ENCODE measurements at places on chromosomes 1 and 21.
A peak's percentile ranks its signal among the peaks of the same experiment; 100 is the strongest.

- no peaks in the 10 kb centered on the region for H3K27me3 ChIP-seq
- H3K36me3 ChIP-seq, result no peaks in the 10 kb centered on the region
Observed at GRCh38 chr1:154431586-154432373, 26.6 kb downstream of the IL6R start.

GRCh38 chr1:21607549-21608529 lies 61.3 kb downstream of the RAP1GAP start:
- H3K4me3 ChIP-seq, result peak overlapping the region; percentile 72
- no peaks in the 10 kb centered on the region for H3K36me3 ChIP-seq
- peak overlapping the region; percentile 82 for H3K27ac ChIP-seq
- H3K27me3 ChIP-seq, result no peaks in the 10 kb centered on the region

DNA sequence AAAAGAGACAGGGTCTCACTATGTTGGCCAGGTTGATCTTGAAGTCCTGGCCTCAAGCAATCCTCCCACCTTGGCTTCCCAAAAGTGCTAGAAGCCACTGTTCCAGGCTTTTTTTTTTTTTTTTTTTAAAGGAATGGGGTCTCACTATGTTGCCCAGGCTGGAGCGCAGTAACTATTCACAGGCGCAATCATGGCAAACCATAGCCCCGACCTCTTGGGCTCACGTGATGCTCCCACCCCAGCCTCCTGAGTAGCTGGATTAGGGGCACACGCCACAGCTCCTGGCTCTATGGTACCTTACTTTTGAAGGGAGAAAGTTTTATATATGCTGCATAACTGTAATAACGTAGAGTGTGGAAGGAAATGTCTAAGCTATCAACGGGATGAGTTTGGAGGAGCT lies 5.7 kb upstream of the ATP13A2 start:
- H3K27ac ChIP-seq, result no peak overlapping the region
- no peaks in the 10 kb centered on the region for H3K27me3 ChIP-seq
- peaks cover 8% of the 10 kb centered on the region for H3K4me1 ChIP-seq
- no peak for DNase-seq

GRCh38 chr1:213953806-213954205 lies 34.0 kb upstream of the PROX1 start:
- H3K27me3 ChIP-seq, result no peaks in the 10 kb centered on the region
- no peaks in the 10 kb centered on the region for H3K36me3 ChIP-seq
- DNase-seq, result no peak
- H3K27ac ChIP-seq, result no peak overlapping the region
- no peak overlapping the region for H3K4me3 ChIP-seq
- H3K4me1 ChIP-seq, result peaks cover 10% of the 10 kb centered on the region

- H3K36me3 ChIP-seq, result peaks cover 7% of the 10 kb centered on the region
- no peaks in the 10 kb centered on the region for H3K27me3 ChIP-seq
- DNase-seq, result no peak
- H3K27ac ChIP-seq, result peak overlapping the region; percentile 98
Observed at GRCh38 chr1:214467078-214467585, 84.3 kb downstream of the PTPN14 start.

DNA sequence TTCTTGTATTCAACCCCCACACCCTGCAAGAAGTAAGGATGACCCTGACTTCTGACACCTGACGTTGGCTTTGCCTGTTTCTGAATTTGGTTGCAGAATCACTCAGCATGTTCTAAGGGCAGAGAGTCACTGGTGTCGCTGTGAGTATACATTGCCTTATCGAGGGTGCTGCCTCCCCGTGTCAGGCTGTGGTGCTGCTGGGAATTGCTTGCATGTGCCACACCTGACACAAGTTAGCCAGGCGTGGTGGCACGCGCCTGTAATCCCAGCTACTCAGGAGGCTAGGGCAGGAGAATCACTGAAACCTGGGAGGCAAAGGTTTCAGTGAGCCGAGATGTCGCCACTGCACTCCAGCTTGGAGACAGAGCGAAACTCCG lies 45.9 kb downstream of the WDR4 start:
- DNase-seq, result no peak
- peaks cover 18% of the 10 kb centered on the region for H3K27me3 ChIP-seq
- H3K27ac ChIP-seq, result no peak overlapping the region
- peaks cover 8% of the 10 kb centered on the region for H3K4me1 ChIP-seq
- no peaks in the 10 kb centered on the region for H3K36me3 ChIP-seq
- H3K4me3 ChIP-seq, result peak overlapping the region; percentile 17

DNA sequence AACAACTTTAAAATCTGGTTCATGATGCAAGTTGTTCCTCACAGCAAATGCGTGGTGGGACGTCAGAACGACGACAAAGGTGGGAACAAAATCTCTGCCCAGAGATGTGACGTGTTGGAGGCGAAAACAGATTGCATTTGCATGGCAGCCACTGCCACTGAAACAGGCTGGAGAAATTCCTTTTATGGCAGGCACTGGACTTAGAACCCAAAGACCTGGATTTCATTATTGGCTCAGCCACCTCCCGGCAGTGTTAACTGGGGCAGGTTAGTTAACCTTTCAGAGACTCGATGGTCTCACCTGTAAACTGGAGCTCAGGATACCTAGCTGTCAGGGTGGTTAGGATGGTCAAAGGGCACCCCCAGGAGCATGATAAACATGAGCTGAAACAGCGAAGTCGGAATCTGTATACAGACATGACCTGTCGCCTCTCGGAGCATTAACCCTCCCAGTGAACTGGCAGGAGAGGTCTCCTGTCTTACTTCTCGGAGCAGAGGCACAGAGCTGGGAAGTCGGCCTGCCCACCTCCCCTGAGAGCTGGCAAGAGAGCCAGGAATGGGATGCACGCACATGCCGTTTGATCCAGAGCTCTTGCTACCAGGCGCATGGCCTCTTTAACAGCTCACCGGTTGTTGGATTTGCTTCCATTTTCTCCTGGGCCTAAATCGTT lies 59.2 kb upstream of the TARBP1 start:
- H3K36me3 ChIP-seq, result no peaks in the 10 kb centered on the region
- peak overlapping the region; percentile 88 for H3K27ac ChIP-seq
- no peak overlapping the region for H3K4me3 ChIP-seq

DNA sequence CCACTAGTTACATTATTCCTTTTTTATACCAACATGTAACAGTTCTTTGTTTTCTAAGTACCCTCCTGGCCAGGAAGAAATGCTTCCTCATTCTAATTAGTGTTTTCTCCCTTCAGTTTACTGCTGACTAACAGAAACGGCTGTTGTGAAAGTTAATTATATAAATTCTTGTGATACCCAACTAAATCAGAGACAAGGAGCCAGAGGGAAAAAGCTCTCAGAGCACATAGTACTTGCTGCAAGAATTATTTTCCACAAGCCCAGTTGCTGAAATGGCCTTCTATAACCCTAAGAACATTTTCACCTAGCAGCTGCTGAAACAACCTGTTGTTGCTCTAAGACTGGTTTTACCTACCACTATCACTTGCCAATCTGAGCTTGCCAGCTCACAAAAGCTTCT lies 82.4 kb downstream of the FAF1 start:
- no peak overlapping the region for H3K4me3 ChIP-seq
- no peaks in the 10 kb centered on the region for H3K27me3 ChIP-seq
- H3K36me3 ChIP-seq, result peaks cover 4% of the 10 kb centered on the region

GRCh38 chr1:76939817-76940216 lies 72.5 kb downstream of the ST6GALNAC5 start:
- no peak for DNase-seq
- H3K4me1 ChIP-seq, result peaks cover 16% of the 10 kb centered on the region
- peaks cover 8% of the 10 kb centered on the region for H3K27me3 ChIP-seq
- H3K4me3 ChIP-seq, result no peak overlapping the region

GRCh38 chr1:153643816-153644215 lies 9.9 kb downstream of the CHTOP start:
- DNase-seq, result no peak
- no peak overlapping the region for H3K27ac ChIP-seq
- H3K4me1 ChIP-seq, result no peaks in the 10 kb centered on the region
- no peaks in the 10 kb centered on the region for H3K27me3 ChIP-seq
- H3K4me3 ChIP-seq, result no peak overlapping the region

- peaks cover 63% of the 10 kb centered on the region for H3K4me1 ChIP-seq
- H3K36me3 ChIP-seq, result peaks cover 8% of the 10 kb centered on the region
- no peaks in the 10 kb centered on the region for H3K27me3 ChIP-seq
- DNase-seq, result no peak
Observed at GRCh38 chr1:201676197-201676596, 137.3 kb downstream of the NAV1 start.

- H3K4me3 ChIP-seq, result peak overlapping the region; percentile 44
- H3K4me1 ChIP-seq, result peaks cover 49% of the 10 kb centered on the region
- H3K27ac ChIP-seq, result peak overlapping the region; percentile 62
- no peaks in the 10 kb centered on the region for H3K36me3 ChIP-seq
Observed at GRCh38 chr1:21341022-21341421, 50.8 kb upstream of the ECE1 start.

- peak; percentile 97 for DNase-seq
- H3K36me3 ChIP-seq, result peaks cover 22% of the 10 kb centered on the region
- peaks cover 14% of the 10 kb centered on the region for H3K4me1 ChIP-seq
Observed at GRCh38 chr1:151909167-151910149, at the start of gene THEM4. TSS of gene THEM4 (minus strand) at chr1:151909511. CDS start at chr1:151909458, 53 bp downstream.

- H3K36me3 ChIP-seq, result no peaks in the 10 kb centered on the region
- no peaks in the 10 kb centered on the region for H3K4me1 ChIP-seq
- H3K27ac ChIP-seq, result no peak overlapping the region
- no peak for DNase-seq
- no peak overlapping the region for H3K4me3 ChIP-seq
Observed at GRCh38 chr1:161492827-161493226, 12.4 kb upstream of the FCGR2A start.

DNA sequence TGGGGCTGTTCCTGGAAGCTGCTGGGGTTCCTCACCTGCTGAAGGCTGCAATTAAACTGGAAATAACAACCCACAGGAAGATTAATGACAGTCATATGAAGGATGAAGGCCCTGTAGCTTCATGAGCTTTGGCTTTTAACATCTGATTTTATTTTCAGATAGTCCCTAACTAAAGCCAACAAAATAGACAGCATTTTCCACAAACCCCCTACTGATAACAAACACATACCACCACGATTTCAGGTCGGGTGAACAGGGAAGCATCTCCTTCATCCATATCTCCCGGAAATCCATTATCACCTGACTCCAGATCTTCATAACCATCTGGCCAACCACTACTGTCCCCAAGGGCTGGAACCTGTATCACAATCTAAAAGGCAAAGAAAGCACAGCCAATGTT lies 169.6 kb downstream of the TGFBR3 start:
- H3K27ac ChIP-seq, result no peak overlapping the region
- no peak for DNase-seq
- H3K27me3 ChIP-seq, result no peaks in the 10 kb centered on the region
- H3K4me3 ChIP-seq, result no peak overlapping the region

DNA sequence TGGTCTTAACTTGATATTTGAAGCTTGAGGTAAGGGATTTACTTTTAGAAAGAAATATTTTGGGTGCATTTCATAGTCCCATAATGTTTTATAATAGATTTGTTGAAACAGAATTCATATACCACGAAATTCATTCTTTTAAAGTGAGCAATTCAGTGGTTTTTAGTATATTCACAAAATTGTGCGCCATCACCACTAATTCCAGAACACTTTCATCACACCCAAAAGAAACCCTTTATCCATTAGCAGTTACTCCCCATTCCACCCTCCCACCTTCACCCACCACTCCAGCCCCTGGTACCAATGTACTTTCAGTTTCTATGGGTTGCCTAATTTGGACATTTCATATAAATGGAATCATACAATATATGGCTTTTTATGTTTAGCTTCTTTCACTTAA lies 38.9 kb upstream of the DMRTB1 start:
- H3K4me3 ChIP-seq, result no peak overlapping the region
- no peak overlapping the region for H3K27ac ChIP-seq
- no peaks in the 10 kb centered on the region for H3K36me3 ChIP-seq
- H3K4me1 ChIP-seq, result peaks cover 21% of the 10 kb centered on the region
- H3K27me3 ChIP-seq, result peaks cover 38% of the 10 kb centered on the region
- no peak for DNase-seq

- H3K4me3 ChIP-seq, result no peak overlapping the region
- H3K27me3 ChIP-seq, result no peaks in the 10 kb centered on the region
- no peaks in the 10 kb centered on the region for H3K4me1 ChIP-seq
Observed at GRCh38 chr1:195415584-195415983, 1192.7 kb downstream of the KCNT2 start.

GRCh38 chr1:246178717-246179311 lies 328.3 kb downstream of the SMYD3 start:
- H3K4me1 ChIP-seq, result no peaks in the 10 kb centered on the region
- H3K4me3 ChIP-seq, result no peak overlapping the region
- H3K36me3 ChIP-seq, result no peaks in the 10 kb centered on the region
- no peak overlapping the region for H3K27ac ChIP-seq
- DNase-seq, result no peak
- H3K27me3 ChIP-seq, result no peaks in the 10 kb centered on the region

GRCh38 chr1:230639714-230640209 lies 2.5 kb upstream of the COG2 start:
- peak overlapping the region; percentile 0 for H3K4me3 ChIP-seq
- H3K27ac ChIP-seq, result no peak overlapping the region
- DNase-seq, result no peak
- H3K36me3 ChIP-seq, result no peaks in the 10 kb centered on the region

GRCh38 chr1:162696286-162696862 lies 64.1 kb downstream of the DDR2 start:
- peak overlapping the region; percentile 77 for H3K27ac ChIP-seq
- no peaks in the 10 kb centered on the region for H3K27me3 ChIP-seq
- H3K4me3 ChIP-seq, result peak overlapping the region; percentile 75

- H3K4me3 ChIP-seq, result no peak overlapping the region
- no peak for DNase-seq
- H3K27ac ChIP-seq, result no peak overlapping the region
- no peaks in the 10 kb centered on the region for H3K4me1 ChIP-seq
Observed at GRCh38 chr1:16464917-16465625, 24.5 kb downstream of the NECAP2 start.

DNA sequence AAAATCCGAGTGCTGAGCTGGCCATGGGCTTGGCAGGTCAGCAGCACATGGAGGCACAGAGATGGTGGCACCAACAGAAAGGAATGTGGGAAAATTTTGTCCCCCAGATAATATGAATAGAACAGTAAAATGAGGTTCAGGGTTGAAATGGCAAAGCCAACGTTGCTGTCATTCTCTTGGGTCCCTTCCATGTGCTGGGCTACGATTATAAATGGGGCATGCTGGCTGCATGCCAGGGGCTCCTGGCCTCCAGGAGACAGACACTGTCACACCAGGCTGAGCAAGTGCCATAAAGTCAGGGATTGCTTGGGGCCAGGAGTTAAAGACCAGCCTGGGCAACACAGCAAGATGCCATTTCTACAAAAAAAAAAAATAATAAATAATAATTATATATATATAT lies 77.1 kb downstream of the TOMM20 start:
- no peak overlapping the region for H3K27ac ChIP-seq
- peaks cover 26% of the 10 kb centered on the region for H3K4me1 ChIP-seq
- H3K27me3 ChIP-seq, result no peaks in the 10 kb centered on the region
- no peak for DNase-seq

- no peak for DNase-seq
- H3K27me3 ChIP-seq, result no peaks in the 10 kb centered on the region
- H3K27ac ChIP-seq, result no peak overlapping the region
- H3K36me3 ChIP-seq, result peaks cover 7% of the 10 kb centered on the region
- H3K4me3 ChIP-seq, result no peak overlapping the region
Observed at GRCh38 chr1:92126088-92126487, 45.9 kb downstream of the BTBD8 start.

DNA sequence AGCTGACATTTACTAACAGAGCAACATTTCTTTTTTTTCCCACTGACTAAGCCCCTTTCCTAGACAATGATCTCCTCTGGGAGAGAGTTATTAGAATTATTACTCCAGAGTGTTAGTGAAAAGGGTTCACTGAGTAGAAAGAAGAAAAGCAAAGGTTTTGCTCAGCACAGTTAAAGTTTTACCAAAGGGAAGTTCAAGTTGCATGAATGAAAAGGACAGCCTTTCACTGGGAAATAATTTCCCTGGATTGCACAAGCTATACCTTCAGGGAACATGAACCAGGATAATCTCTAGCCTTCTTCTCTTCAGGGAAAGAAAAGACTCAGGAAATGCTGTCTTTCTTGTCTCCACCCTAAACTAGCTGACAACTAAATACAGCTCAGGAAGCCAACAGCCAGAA lies 71.4 kb upstream of the ESRRG start:
- H3K4me3 ChIP-seq, result no peak overlapping the region
- DNase-seq, result no peak
- no peak overlapping the region for H3K27ac ChIP-seq
- peaks cover 5% of the 10 kb centered on the region for H3K4me1 ChIP-seq
- no peaks in the 10 kb centered on the region for H3K36me3 ChIP-seq
- peaks cover 13% of the 10 kb centered on the region for H3K27me3 ChIP-seq
